ENCODE measurements at places on chromosomes 7 and 10. TPM values are rescaled to one million over a fixed set of nuclear protein-coding genes. Genes with fewer than 3 reads are reported as not detected.

The NEUROG3 gene
- total RNA-seq, result not detected

The GALNT17 gene
- total RNA-seq, result 27.0 TPM

The OR2A42 gene
- total RNA-seq, result 0.04 TPM

The C10orf105 gene
- 0.09 TPM for total RNA-seq

The GPR15LG gene
- total RNA-seq, result not detected

The TACR2 gene
- total RNA-seq, result 0.13 TPM

The SEMA3E gene
- 2.5 TPM for total RNA-seq

The MYL10 gene
- 14.8 TPM for total RNA-seq

The GIMAP4 gene
- total RNA-seq, result 23.4 TPM

The TMEM130 gene
- total RNA-seq, result 2.3 TPM

The GNAT3 gene
- not detected for total RNA-seq

The HOXA3 gene
- 4.7 TPM for total RNA-seq

The SPDYE9 gene
- 0.04 TPM for total RNA-seq

The HOXA5 gene
- total RNA-seq, result 9.4 TPM
